ENCODE measurements at places on chromosomes 4 and X.
A peak's percentile ranks its signal among the peaks of the same experiment; 100 is the strongest.

DNA sequence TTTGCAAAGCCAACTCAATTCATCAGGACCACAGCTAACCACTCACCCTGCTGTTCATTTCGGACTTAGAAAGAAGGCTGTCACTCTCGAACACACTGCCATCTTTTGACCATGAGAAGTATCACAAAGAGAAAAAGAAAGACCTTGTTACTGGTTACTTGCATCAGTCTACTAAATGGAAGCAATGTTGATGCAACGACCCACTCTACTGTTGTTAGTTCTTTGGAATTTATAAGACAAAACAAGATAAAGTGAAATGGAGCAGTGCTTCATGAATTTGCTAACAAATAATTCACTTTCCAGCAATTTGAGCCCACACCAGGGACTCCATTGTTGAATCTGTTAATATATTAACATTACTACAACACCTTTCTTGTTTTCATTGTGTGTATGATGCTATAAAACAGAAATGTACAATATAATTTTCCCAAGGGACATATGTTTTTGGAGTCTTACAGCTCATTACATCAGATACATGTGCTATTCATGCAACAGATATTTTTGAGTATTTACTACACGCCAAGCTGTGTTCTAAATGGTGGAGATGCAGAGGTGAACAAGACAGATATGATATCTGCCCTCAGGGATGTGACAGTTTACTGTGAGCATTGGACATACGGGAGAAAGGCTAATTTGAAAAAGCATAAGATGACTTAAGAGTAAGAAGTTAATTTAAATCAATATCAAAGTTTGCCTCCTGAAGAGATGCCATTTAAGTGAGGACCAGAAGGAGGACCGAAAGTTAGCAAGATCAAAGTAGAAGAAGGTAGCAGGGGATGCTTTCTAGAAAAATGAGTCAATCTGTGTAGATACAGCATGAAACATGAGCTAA lies 87.2 kb downstream of the AREG start:
- DNase-seq: no peak

- no peak for DNase-seq
These were observed 33.3 kb upstream of the H2AZ1 start for GRCh38 chr4:99983289-99983943.

DNA sequence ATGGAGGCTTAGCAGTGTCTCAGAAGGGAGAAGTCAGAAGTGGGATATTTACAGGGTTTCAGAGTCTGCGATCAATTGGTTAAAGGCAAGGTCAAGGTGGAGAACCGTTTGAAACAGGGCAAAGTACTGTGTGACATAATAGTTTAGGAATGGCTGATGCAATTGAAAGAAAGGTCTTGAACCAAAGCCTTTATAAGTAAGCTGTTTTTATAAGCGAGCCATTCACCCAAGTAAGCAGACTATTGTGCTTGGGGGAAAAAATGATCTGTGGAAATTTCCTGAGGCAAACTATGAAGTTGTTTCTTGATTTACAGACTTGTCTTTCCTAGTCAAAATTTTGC lies 327.3 kb downstream of the CAMK2D start:
- no peak for DNase-seq

- DNase-seq: no peak
These were observed 1060.6 kb downstream of the STIM2 start for GRCh38 chr4:27921231-27921630.

DNA sequence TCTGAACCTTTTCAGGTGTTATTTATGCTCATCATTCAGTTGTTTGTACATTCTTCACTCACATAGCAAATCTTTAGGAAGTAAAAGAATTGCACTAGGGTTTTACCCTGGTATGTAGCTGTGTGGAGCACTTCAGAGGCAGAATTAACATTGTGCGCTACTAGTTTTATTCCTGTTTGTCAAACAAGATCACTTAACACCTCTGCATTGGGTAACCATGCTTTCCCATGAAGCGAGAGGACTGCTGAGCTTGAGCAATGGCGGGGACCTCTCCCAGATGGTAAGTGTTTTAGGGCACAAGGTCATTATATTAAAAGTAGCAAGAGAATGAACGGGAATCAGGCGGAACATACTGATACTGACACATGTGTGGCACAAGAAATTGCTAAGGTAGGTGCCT lies 59.2 kb downstream of the SHROOM3 start:
- DNase-seq: no peak

- DNase-seq: no peak
These were observed 370.9 kb downstream of the PRR32 start for GRCh38 chrX:127190381-127190780.

DNA sequence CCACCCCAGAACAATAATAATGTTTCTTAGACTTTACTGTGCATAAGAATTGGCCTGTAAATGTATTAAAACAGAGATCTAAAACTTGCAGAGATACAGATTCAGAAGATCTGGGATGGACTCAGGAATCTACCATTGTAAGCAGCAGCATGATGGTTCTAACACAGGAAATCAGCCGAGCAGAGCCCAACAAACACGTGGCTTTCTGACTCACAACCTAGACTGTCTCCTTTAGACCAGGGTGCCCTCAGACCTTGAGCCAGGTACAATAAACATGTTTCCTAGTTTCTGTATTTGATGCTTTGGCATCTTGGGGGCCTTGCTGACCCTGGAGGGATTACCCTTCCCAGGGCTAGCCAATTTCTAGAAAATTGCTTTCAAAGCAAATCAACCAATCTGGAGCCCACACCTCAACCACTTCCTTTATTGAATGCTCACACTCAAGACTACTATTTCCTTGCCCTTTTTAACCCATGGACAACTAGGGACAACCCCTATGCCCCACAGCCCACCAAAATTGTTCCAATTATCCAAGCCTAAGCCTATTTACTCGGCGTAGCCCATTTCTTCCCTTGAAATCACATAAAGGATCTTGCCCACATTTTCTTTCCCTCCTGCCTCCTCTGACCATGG lies 80.5 kb downstream of the TBC1D9 start:
- DNase-seq: no peak

DNA sequence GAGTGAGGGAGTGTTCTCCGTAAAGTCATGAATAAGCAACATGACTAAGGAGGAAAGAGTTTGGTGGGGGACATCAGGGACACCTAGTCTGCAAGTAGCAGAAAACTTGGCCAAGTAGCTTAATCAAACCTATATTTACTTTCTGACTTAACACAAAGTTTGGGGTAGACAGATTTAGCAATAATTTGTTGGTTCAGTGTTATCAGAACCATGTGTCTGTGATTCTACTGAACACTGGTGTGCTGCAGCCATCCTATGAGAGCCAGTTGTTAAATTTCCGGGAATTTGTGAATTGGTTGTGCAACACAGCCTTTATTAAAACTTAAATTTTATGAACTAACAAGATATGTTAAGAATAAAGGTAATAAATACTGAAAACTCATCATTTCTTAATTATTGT lies 469.3 kb downstream of the C4orf33 start:
- no peak for DNase-seq

DNA sequence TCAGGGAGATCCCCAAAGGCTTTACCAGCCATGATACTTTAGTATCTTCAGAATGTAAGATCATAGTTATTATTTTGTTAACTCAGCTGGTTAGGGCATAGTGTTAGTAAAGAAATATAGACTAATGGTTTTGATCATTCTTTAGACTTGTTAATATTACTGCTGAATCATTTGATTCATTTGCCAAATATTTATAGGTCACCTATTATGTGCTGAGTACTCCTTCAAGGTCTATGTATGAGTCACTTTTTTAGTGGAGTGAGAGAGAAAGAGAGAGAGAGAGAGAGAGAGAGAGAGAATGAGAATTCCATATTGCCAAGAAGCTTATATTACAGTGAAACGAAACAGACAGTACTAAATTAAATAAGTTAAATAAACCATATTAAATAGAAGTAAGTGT lies 110.3 kb downstream of the UBE2NL start:
- DNase-seq: peak; percentile 3

GRCh38 chr4:118586357-118586790 lies 98.8 kb upstream of the METTL14 start:
- no peak for DNase-seq

GRCh38 chr4:128155874-128156456 lies 94.9 kb downstream of the LARP1B start:
- DNase-seq: no peak

GRCh38 chrX:38273453-38273852 lies 52.8 kb upstream of the SRPX start:
- no peak for DNase-seq

DNA sequence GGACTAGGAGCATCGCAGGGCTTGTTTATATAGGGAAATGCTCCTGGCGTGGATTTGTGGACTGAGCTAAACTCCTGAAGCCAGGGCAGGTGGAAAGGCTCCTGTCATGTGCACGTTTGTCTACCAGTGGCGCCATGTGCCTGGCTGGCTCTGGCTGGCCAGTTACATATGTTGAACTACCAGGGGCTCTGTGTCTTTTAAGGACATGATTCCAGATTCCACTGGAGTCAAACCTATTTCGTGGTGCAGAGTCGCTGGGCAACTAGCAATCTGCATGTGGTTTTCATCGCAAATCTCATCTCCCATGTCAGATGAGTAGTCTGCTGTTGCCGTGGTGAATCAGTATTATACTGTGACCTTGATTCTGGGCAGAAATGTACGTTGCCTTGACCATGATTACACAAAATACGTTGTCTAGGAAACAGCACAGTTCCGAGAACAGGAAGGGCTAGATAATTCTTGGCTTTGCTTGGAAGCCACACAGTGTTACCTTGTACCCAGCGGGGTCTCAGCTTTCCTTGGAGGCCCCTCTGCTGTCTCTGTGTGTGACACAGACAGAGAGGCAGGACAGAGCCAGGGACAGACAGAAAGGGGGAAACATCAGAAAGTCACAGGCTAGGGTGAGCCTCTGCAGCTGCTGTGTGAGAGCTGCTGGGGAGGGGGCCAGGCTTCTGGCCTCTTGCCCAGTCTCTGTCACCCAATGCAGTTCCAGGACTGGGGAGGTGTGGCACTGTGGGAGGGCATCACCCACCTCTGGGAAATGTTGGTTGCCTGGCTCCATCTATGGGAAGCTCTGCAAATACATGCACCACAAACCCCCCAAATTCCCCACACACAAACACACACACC lies 19.2 kb downstream of the PNMA6E start:
- no peak for DNase-seq

GRCh38 chr4:109977854-109978501 lies 65.3 kb downstream of the EGF start:
- DNase-seq: no peak

- peak; percentile 18 for DNase-seq
These were observed at the start of gene DYNLT3 for GRCh38 chrX:37846934-37847732. Gene DYNLT3, minus strand, starts transcription at chrX:37847571. Its CDS starts 61 bp downstream, at chrX:37847510.

DNA sequence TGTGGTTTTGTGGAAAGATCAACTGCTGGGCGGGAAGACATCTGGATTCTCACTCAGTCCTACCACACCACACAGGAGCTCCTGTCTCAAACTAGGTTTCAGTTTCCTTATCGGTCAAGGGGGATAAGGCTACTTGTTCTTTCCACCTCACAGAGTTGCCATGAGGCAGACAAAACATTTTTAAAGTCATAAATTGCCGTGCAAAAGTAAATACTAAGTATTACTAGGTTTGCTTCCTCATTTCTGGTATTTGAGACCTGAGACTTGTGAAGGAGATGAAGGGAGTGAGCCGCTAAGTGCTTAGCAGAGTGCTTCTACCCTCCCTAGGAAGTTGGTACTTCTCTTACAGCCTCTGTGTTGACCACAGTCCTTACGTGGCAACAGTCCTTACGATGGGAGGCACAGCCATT lies 1.5 kb downstream of the LAP3 start:
- DNase-seq: no peak

GRCh38 chr4:139666735-139667281 lies 1.2 kb downstream of the MGST2 start:
- DNase-seq: no peak

GRCh38 chr4:177718514-177718913 lies 276.3 kb upstream of the AGA start:
- DNase-seq: peak; percentile 60

- no peak for DNase-seq
These were observed 32.0 kb downstream of the ELF2 start for GRCh38 chr4:139144911-139145551.

DNA sequence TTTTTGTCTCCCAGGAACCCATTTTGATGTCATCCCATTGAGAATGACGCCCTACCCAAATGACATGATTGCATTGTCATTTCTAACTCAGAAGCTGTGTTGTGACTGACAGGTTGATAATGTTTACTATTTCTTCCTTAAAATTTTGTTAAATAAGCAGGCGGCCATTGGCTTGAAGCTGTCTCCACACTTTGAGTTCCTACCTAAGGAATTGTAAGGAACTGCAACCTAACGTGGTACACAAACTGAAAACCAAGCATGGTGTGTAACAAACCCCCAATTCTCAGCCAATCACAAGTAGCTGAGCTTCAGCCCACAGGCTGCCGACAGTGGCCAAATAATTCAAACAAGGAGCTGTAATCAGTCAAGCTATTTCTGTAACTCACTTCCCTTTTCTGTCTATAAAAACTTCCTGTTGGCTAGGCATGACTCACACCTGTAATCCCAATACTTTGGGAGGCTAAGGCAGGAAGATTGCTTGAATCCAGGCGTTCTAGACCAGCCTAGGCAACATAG lies 2.9 kb upstream of the MND1 start:
- DNase-seq: peak; percentile 10

- no peak for DNase-seq
These were observed 79.5 kb downstream of the CLNK start for GRCh38 chr4:10605031-10605430.

DNA sequence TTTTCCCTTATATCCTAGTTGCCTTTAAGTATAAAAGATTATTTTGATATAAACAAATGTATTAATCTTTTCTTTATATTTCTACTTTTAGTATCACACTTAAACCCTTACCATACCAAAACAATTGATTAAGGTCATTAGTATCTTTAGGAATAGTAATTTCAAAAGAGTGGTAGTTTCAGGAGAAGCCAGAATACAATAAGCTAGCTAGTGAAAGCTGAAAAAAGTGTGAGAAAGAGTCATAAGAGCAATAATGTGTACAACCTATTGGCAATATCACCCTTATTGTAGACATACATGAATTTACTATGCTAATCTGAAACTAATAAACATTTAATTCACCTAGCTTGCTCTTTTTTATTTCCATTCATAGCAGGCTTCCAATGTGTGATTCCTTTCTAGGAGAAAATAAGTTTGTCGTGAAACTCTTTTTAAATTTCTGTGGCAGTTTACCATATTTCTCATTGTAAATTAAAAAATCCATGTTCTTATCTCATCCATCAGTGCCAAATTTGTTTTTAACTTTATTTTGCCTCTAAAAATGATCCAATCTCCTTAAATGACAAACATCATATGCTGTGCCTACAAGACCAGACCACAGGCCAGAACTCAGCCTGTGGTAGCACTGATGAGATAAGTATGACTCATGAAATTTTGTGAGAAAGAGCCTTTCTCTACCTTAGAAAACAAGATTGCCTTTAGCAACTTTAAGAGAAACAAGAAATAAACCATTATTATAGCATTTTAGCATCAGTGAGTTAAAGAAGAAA lies 8.1 kb downstream of the NEK1 start:
- DNase-seq: no peak

GRCh38 chrX:154057791-154058190 lies 38.1 kb upstream of the IRAK1 start:
- DNase-seq: no peak
